Activated T-helper 2 cell treated with anti-CD3 and anti-CD28 coated beads, Interferon-gamma antibody, Interleukin-2, Interleukin-4, amounts not matched to agents 10 μg/mL and 5 μg/mL and 100 μg/mL, durations not matched to agents 14 hours and 24 hours and 36 hours (primary cell): ENCODE measurements at places on chromosomes 5 and 9. TPM values are rescaled to one million over a fixed set of nuclear protein-coding genes. Genes with fewer than 3 reads are reported as not detected.

DNA sequence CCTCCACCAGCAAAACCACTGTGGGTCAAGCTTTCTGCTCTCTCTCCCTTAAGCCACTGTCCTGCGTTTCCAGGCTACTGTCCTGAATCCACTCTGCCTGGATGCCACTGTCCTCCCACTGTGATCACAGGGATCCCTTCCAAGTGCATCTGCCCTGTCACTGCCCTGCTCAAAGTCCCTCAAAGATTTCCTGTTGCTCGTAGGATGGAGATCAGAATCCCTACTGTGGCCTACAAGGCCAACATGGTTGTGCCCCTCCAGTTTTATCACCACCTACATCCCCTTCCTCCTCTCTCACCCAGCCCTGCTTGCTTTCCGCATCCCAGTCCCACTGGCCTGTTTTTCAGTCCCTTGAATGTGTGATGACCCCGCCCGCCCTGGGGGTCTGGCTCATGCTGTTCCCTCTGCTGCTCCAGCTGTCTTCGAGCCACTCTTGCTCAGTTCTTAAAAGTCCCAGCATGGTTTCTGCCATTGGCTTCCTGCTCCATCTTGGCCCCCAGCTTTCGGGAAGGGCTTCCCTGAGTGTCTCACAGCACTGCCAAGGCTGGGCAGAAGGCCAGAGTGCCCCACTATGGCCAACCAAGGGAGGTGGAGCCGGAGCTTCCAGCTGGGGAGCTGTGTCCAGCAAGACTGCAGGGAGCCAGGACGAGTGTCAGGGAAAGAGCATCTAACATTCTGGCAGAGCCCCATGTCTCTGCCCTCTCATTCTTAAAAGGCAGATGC, 12.9 kb upstream of the FRRS1L start:
- no peak for DNase-seq

FOXI1 gene
- total RNA-seq = not detected in 2 replicates

GRM6 gene
- total RNA-seq = not detected in 2 replicates

DNA sequence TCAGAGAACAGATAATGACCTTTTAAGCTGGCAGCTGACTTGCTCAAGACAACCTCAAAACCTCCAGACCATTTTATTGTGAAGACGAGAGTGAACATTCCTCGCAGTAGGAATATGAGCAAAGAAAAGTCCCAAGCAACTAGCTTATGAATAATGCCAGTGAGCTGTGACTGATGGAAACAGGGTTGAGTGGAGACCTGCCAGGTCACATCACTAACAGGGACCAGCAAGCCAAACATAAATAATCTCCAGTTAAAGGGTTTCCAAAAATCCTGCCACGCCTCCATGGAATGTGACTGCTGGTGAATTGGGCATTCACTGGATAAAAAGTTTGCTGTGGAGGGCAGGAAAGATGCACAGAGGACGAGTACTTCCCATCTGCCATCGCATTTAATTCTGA, 185.4 kb downstream of the CRB2 start:
- no peak for DNase-seq

DNA sequence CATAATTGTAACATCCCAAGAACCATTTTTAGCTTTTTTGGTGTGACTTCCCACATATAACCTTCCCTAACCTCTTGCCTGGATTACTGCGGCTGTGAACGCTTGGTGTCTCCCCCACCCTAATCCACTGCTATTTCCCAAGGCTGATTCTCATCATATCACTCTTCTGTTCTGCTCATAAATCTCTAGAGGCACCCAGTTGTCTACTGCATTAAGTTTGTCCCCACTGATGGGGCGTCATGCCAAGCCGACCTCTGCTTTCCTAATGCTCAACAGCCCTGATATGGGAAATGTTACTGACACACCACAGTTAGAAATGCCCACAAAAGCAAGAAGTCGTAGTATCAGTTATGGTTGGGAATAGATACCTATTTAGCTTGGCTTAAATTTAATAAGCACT, 24.4 kb downstream of the NPR3 start:
- DNase-seq = no peak

FAXDC2 gene
- not detected in 2 replicates for total RNA-seq

- DNase-seq = no peak
Observed at GRCh38 chr5:159955056-159955624, 38.9 kb downstream of the ADRA1B start.

ROPN1L gene
- 0.16 and 0.55 TPM in 2 replicates for total RNA-seq

DNA sequence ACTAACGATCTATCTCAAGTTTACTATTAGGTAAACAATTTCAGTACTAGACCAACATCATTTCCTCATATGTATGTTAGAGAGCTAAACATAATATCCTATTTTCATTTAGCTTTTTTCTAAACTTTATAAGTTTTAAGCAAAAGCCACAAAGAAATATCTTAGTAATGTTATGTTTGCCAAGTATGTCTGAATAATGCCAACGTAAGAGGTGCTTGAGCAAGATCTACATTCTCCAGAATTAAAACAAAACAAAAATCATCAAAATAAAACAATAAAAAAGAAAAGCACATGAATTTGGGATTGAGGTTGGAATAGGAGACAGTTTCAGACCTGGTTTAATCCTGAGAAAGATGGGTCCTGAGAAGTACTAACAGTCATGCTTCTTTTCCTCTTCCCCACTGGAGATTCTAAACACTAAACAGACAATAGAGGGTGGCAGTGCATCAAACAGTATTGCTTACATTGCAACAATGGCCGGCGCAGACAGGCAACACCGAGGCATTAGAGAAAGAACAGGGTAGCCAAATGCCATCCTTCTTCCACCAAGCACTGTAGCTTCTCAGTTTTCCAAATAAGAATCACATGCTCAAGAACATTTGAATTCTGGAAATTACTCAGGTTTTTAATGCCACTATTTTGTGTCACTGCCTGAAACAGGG, 33.6 kb downstream of the CSNK1A1 start:
- no peak for DNase-seq

MEGF10 gene
- total RNA-seq = not detected in 2 replicates

DNA sequence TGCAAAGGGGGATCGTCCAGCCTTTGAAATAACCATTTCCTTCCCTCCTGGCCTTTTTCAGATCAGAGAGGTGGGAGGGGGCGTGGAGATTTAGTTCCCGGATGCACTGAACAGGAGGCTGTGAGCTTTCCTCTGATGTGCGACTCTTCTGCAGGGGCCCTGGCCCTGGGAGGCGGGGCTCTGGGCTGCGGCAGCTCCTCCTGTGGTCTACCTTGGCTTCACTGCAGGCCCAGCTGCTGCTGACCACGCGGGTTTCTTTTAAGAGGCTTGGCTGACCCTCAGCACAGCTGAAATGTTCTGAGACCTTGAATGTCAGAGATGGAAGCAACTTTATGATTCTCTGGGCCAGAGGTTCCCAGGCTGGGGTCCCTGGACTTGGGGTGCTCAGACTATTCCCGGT, 27.0 kb upstream of the COL15A1 start:
- DNase-seq = no peak

DNA sequence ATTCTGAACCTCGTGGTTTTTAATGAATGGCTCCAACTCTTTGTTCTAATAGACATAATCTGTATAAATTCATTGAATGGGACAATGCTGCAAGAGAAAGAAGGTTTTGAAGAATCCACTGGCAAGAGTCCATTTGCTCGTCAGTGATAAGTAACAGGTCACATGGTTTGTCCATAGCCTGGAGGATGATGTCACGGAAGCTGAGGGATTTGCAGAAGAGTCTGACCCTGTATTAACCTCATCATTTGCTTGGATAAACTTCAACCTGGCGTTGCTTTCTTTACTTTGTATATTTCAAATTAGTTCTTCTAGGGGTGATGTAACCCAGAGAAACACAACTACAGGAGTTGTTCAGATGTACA, 197.4 kb downstream of the GAS1 start:
- no peak for DNase-seq

DNA sequence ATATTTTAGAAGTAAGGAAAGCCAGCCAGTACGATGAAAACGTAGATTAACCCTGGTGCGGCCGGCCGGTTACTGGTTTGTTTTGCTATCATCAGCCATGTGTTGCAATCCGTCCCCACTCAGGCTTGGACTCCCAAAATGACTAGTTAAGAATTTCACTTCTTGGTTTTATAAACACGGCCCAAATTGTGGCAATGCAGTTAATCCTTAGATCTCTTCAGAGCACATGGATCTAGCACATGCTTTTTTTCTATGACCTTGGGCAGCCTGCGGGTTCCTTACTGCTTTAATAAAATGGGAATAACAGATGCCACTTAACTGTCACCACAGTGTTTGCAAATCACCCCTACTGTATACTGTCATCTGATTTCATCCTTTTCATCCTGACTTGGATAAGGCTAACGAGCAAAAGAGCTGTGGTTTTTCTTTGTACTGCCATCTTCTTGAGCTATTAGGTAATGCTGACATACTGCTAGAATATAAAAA, 1.5 kb downstream of the NDFIP1 start:
- no peak for DNase-seq

DNA sequence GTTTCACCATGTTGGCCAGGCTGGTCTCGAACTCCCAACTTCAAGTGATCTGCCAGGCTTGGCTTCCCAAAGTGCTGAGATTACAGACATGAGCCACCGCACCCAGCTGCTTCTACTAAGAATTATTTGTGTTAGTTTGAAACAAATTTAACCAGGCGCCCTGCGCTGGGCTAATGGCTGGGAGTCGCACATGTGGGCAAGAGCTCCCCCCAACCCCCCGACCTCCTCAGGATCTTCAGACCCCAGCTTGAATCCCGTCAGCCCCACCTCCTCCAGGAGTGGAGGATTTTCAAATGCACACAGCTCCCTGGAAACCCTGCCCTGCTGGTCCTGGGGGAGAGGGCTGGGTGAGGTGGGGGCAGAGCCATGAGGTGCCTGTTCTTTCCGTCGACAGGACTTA, 21.2 kb upstream of the SLC12A7 start:
- DNase-seq = no peak

FREM1 gene
- not detected in 2 replicates for total RNA-seq

- no peak for DNase-seq
Observed at GRCh38 chr5:25552871-25553481, 908.2 kb upstream of the CDH10 start.

GRCh38 chr5:15808577-15808976, 308.6 kb downstream of the FBXL7 start:
- no peak for DNase-seq

DNA sequence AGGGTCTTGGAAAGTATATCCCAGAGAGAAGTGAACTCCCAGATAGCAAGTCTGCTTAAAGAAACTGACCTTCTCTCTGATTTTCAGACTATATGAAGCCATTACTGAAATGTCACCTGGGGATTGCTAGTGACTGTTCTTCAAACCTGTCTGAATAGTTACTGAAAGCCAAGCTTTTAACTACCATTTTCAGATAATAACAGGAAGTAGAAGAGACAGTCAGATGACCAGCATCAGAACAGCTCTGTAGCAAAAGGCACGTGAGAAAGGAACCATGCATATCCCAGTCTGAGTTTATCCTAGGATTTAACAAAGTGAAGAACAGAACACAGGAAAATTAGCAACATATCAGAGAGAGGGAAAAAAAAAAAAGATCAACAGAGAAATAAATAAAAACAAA, 74.9 kb upstream of the SELENOP start:
- no peak for DNase-seq

TRIM52 gene
- 15.5 and 16.9 TPM in 2 replicates for total RNA-seq

DNA sequence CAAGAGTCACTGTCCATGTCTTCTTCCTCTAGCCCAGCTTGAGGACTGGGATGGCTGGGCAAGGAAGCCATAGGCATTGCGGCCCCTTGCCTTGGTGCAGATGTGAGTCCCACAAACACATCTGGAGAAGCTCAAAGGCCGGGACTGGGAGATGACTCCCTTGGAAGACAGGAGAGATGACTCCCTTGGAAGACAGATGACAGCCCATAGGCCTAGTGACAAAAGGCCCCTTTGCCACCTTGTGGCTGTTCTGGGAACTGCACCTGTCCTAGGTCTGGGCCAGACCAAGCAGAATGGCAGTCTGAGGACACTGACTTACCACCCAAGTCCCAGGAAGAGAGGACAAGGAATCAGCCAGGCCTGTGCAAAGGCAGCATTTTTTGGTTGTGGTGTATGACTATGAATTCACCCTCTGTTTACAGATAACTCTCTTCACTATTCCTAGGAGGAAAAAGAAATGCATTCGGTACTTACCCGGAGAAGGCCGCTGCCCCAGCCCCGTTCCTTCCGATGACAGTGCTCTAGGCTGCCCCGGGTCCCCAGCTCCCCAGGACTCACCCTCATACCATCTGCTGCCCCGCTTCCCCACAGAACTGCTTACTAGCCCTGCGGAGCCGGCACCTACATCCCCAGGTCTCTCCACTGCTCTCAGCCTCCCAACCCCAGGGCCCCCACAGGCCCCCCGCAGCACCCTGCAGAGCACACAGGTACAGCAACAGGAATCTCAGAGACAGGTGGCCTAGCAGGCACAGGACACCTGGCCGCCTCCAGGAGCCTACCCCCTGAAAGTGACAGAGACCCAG, 30.8 kb downstream of the SKP1 start:
- DNase-seq = peak; percentile 68

DNA sequence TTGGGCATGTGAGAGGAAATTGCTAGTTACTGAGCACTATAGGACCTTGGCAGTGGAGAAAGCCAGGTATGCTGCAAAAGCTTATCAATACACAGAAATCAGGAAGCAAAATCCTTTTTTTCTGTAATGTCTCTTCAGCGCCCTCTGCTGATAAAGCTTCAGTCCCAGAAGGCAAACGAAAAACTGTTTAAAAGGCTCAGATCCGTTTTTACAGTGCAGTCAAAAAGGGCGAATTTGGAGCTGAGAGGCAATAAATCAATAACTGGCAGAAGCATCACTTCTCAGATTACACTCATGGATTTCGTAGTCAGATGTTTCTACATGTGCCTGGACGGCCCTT, 1.1 kb upstream of the MAN2A1 start:
- DNase-seq = peak; percentile 10

GRCh38 chr5:111854186-111854585, 97.2 kb upstream of the NREP start:
- no peak for DNase-seq

- no peak for DNase-seq
Observed at GRCh38 chr5:118310401-118310800, 677.9 kb downstream of the DTWD2 start.

ZNF300 gene
- total RNA-seq = 0.39 and 0.52 TPM in 2 replicates

MAMDC2 gene
- not detected in 2 replicates for total RNA-seq

NTNG2 gene
- 3.8 and 5.2 TPM in 2 replicates for total RNA-seq

DNA sequence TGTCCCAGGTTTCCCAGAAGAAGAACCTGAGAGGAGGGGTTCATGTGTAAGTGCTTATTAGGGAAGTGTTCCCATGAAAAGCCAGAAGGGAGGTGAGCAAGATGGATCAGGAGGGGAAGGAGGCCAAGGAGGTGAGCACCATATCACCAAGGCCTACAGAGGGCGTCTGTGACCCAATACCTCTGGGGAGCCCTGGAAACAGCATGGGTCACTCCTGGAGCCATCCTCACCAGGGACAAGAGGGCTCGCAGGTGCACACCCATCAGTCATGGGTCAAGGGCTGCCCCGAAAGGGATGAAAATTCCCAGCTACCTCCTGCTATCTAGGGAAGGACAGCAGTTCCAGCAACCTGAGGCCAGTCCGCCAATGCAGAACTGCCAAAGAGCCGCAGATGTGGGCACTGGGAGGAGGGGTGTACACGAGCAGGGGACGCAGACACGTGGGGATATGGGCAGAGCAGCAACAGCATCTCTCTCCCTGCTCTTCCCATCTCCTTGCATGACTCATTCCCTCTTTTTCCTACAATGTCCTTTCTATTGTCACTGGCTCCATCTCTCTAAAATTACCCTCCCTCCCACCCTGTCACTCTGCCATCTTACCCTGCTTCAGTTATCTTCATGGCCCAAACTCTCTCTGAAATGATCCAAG, 167.6 kb upstream of the FSTL4 start:
- no peak for DNase-seq
